ENCODE measurements at places on chromosomes 16 and 17. TPM values are rescaled to one million over a fixed set of nuclear protein-coding genes. Genes with fewer than 3 reads are reported as not detected.

ABCC12 gene
- total RNA-seq, result not detected

DCAF7 gene
- total RNA-seq, result 129 TPM

HS3ST3A1 gene
- not detected for total RNA-seq

ABCC6 gene
- total RNA-seq, result not detected

COG7 gene
- total RNA-seq, result 17.5 TPM

SLC47A1 gene
- not detected for total RNA-seq

ABI3 gene
- 121 TPM for total RNA-seq

SOX15 gene
- 0.35 TPM for total RNA-seq

CES1 gene
- 2.2 TPM for total RNA-seq

RNF222 gene
- 0.12 TPM for total RNA-seq

CETP gene
- not detected for total RNA-seq

WFDC1 gene
- not detected for total RNA-seq

TBC1D3C gene
- total RNA-seq, result not detected

USP43 gene
- 0.29 TPM for total RNA-seq

AIPL1 gene
- not detected for total RNA-seq

QPRT gene
- total RNA-seq, result 13.3 TPM

Measured in activated CD8-positive, alpha-beta memory T cell treated with anti-CD3 and anti-CD28 coated beads, Interleukin-2, amount 10 ng/mL, durations not matched to agents 7 days and 5 days (primary cell).